MCF 10A (cell line): ENCODE measurements at places on chromosomes 2 and 18.

GRCh38 chr2:98505971-98506664, 61.5 kb downstream of the INPP4A start:
- DNase-seq = peak; percentile 9

DNA sequence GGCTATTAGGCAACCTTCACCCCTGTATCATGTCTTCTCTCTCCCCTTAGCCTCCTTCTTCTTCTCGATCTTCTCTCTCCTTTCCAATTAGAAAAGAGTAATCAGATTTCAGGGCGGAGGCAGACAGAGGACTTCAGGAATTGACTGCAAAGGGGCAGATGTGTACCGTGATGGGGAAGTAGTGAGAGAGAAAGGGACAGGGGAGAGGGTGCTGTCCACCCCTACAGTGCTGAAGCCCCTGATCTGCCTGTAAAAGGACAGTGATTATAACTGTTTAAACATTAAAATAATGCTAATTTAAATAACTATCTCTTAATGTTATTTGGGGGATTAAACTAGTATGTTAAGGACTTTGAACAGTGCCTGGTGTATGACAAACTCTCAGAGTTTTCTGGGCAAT, 178.5 kb downstream of the ACTR3 start:
- peak; percentile 32 for DNase-seq

- no peak for DNase-seq
Measured at GRCh38 chr2:128008074-128008672, 19.7 kb downstream of the SAP130 start.

DNA sequence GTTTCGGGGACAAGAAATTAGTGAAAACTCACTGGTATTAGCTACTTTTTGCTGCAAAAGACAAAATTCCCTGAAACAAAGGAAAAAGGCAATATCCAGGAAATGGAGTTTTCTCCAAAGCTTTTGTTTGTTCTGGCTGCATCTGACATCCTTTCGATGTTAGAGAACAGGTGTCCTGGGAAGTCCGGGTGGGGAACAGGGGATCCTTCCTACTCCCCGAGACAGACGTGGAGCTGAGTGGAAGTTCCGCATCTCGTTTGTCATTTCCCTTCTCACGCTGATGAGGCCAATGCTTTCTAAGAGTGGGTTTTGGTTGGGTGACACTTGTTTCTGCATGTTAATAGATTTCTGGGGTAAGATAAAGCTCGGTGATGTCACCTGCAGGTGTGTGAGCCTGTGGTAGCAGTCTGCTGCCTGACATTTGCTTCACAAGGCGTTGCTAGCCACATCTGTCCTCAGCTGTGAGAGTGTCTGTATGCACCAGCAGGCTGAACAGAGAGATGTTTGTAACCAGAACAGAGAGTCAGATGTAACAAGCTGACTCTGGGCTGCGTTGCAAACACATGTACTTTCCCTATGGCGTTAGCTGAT, 125.9 kb downstream of the ACOXL start:
- no peak for DNase-seq

DNA sequence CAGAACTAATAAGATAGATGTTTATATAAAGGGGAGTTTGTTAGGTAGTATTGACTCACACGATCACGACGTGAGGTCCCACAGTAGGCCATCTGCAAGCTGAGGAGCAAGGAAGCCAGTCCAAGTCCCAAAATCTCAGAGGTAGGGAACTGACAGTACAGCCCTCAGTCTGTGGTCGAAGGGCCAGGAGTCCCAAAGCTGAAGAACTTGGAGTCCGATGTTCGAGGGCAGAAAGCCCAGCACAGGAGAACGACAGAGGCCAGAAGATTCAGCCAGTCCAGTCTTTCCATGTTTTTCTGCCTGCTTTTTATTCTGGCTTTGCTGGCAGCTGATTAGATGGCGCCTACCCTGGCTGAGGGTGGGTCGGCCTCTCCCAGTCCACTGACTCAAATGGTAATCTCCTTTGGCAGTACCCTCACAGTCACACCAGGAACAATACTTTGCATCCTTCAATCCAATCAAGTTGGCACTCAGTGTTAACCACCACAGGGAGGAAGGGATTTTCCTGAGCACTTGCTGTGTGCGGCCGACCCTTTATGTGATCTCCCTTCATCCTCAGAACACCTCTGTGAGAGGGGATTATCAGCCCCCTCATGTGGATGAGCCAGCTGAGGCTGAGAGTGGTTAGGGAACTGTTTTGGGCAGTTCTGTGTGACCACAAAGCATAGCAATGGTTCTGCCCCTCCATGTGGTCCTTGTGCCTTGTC, 78.3 kb downstream of the RNF144A start:
- DNase-seq = no peak

- DNase-seq = no peak
Measured at GRCh38 chr18:54991981-54992380, 32.7 kb upstream of the CCDC68 start.
